ENCODE measurements at places on chromosomes 7 and 10.
A peak's percentile ranks its signal among the peaks of the same experiment; 100 is the strongest.

DNA sequence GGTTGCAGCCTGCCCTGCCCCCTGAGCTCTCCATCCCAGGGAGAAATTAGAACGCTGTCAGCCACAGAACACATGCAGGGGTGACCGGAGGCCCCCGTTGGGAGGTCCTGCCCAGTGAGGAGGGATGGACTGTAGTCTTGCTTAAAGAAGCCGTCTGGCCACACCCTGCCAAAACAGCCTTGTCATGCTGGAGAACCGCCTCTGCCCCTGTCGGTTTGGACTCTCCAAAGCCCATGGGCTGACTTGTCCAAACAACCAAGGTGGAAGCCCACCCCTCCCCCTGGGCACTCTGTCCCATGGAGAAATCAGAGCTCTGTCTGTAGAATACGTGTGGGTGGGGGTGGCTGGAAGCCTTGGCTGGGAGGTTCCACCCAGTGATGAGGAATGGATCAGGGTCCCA lies 12.7 kb upstream of the TBATA start:
- no peak for DNase-seq

GRCh38 chr7:106717254-106717954 lies 56.4 kb upstream of the CCDC71L start:
- peak; percentile 46 for DNase-seq

- DNase-seq: no peak
Observed at GRCh38 chr7:105246256-105246655, 142.5 kb downstream of the SRPK2 start.

DNA sequence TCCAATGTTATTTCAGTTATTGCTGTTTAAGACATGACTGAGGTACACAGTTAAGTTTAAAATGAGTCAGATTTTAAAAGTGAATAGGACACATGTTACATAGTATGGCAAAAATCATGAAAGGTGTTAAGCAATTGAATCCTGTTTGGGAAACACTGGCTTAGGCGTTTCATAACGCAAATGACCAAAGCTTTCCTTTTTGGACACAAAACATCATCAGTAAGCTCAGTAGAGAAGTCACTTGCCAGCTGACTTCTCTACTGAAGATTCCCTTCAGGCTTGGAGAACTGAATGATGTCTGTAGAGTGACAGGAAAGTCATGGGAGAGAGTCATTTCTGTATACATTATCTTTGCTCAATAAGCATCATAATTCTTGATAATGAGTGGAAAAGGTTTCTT lies 64.4 kb upstream of the RSBN1L start:
- DNase-seq: no peak

DNA sequence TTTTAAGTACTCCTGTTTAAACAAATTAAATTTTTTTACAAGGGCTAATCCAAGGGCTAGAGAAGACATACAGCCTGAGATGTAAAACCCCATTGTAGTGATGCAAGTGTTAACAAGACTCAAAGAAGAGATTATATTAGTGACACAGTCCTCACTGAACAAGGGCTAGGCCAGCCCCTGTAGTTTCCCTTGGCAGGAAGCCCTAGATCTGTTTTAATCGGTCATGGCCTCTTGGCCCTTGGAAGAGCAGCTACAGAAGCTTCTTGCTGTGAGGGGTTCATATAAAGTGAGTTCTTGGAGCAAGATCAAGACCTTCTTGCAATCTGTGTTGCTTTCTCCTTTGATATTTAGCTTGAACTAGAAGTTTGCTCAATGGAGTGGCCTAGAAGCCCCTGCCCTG lies 1339.4 kb downstream of the XPNPEP1 start:
- DNase-seq: no peak

- DNase-seq: peak; percentile 24
Observed at GRCh38 chr7:128099204-128099671, 68.0 kb upstream of the LRRC4 start.

- no peak for DNase-seq
Observed at GRCh38 chr10:3411044-3411443, 238.5 kb upstream of the PITRM1 start.

DNA sequence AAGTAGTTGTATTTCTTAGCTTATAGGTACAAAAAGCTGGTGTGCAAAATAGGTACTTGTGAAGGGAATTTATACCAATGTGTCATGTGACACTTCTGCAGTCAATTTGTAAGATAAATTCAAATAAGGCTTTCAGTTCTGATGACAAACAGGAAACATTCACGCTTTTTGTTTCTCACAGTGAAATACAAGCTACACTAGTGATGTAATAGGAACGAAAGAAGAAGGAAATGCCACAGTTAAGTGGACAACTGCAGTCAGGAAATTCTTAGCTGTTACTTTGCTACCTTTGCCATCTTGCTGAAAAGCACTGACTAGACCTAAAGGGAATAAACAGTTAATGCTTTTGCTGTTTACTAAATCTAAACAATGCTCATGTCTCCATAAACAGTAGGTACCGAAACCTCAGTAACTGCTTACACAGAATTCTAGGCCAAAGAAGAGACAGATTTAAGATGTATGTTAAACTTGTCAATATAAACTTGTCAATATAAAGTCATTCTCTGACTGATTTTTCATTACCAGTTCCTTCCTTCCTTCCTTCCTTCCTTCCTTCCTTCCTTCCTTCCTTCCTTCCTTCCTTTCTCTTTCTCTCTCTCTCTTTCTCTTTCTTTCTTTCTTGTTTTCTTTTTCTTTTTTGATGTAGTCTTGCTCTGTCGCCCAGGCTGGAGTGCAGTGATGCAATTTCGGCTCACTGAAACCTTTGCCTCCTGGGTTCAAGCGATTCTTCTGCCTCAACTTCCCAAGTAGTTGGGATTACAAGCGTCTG lies 10.1 kb downstream of the OTUD1 start:
- no peak for DNase-seq

GRCh38 chr7:46153583-46153950 lies 232.5 kb upstream of the IGFBP3 start:
- no peak for DNase-seq

DNA sequence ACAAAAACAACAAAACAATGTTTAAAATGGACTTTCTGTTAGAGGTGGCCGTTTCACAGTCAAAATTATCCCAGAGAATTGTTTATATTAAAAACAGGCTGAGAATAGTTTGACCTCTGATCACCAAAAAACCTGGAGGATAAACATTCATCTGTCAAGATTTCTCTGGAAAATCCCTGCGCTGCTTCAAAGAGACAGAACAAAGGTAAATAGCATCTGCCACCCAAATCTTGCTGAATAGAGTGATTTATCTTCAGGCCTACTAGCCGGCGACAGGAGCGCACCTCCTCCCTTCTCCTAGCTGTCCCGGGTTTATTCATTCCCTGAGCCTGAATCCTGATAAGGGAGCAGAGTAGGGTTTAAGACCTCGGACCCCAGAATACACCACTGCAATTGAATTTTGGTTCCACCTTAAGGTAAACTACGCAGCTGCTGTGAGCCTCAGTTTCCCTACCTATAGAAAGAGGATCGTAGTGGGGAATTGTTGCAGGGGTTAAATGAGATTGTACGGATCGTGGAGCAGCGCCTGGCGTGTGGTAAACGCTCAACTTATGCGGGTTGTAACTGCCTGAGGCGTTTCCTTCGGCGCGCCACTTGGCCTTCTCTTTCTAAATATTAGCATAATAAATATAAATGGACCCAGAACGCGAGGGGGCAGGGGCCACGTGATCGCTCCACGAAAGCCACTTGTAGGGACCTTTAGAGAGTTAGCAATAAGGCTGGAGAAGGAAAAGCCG lies 498 bp upstream of the ST7 start:
- no peak for DNase-seq

- no peak for DNase-seq
Observed at GRCh38 chr7:132425942-132426341, 150.3 kb downstream of the PLXNA4 start.

- DNase-seq: no peak
Observed at GRCh38 chr7:140242057-140243031, 65.6 kb upstream of the KDM7A start.

- DNase-seq: no peak
Observed at GRCh38 chr7:151189038-151189437, 2.0 kb upstream of the ASB10 start.

GRCh38 chr7:11127988-11128387 lies 154.3 kb downstream of the PHF14 start:
- DNase-seq: peak; percentile 5

DNA sequence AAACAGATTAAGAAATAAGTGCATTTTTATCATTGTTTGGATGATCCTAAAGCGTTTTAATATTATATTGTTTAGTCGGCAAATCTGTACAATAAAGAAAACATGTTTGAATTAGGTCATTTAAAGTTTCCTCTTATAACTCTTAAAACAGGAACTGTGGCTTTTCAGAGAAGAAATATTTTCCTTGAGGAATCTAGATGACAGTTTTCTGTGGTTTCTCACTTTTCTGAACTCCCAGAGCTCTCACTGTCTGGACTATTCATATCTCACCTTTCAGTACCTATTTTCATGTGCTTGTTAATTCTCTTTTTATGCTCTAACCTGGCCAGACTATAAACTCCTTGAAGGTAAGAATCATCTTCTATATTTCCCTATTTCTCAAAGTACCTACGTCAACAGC lies 135.1 kb downstream of the CHN2 start:
- no peak for DNase-seq

DNA sequence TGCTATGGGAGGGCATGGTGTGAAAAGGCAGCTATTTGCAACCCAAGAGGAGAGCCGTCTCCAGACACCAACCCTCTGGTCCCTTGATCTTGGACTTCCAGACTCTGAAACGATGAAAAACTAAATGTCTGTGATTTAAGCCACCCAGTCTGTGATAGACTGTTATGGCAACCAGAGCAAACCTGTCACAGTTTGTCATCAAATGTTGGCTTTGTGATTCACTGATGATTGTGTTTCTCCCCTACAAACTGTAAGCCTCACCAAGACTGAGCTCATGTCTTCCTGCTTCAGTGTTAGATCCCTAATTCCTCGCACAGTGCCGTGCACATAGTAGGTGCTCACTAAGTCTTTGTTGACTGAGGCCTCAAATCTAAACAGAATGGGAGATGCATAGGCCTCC lies 224.6 kb upstream of the PITRM1 start:
- DNase-seq: no peak

DNA sequence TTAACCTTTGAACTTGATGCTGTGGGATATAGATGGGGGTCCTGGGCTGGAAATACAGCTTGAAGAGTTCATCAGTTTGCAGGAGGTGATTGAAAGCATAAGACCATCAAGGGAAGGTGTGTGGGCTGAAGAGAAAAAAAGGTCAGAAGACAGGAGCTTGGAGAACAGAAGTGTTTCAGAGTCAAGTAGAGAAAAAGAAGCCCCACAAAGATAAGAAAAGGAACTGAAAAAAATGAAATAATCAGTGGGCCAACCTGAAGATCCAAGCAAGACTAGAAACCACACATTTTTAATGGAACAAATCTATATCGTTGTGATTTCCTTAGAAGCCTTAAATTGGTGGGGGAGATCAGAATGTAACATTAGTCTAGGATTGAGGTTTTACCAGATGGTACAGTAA lies 22.5 kb downstream of the ZEB1 start:
- no peak for DNase-seq

DNA sequence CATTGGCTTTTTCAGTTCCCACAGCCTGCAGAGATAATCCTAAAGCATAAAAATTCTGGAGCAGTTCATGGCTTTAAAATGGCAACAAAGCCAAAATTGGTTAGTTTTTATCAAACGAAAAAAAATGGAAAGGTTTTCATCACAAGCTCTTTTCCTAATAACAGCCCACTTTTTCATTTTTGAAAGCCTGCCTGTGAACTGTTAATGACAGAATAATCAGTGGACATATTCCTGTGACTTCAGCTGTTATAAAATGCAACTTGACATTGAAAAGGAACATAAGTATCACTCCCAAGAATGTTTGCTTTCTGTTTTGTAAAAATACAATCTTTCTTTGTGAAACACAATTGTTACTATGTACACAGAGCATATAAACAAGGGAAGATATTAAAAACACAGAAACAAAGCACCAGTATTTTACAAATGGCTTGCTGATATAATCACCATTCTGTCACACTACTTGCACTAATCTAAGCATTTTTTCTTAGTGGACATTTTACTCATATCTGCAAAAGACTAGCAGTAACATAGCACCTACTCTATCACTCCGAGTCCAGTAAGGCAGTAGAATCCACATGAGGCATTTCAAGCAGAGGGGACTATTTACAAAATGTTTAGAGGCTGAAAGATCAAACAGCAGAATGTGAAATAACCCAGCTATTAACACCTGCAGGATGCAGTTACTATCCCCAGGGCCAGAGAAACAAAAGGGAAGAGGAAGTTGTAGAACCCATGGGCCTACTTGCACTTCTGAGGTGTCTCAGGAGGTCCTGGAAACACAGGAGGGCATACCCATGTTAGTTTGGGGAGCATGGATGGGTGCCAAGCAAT lies 26.4 kb downstream of the MACC1 start:
- DNase-seq: no peak

DNA sequence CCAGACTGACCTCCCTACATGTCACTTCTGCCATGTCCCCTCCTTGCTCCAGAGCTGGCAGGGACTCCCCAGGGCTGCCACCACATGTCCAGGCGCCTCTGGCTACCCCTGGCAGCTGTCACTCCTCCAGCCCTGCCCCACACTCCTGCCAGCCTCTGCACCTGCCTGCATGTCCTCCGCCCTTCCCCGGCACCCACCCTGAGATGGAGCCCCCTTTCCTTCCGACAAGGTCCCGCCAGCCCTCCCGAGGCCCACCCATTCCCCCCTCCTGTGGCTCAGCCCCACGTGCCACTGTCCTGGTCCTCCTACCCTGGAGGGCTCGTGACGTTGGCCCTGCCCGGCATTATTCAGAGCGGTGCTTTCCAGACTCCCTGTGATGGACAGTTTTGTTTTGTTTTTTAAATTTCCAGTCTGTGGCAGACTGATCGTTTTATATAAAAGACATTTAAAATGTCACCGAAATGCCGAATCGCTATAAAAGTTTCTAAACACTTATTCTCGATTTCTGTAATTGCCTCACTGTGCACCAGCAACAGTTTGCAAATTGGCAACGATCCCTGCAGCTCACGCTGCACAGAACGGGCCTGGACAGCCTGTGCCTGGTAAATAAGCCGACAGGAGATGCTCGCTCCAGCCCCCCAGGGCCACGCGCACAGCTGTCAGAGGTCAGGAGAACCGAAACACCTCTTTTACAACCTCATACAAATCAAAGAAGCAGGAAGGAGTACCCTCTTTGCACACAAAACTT lies 111.1 kb upstream of the SH2B2 start:
- DNase-seq: no peak

GRCh38 chr10:82934429-82934828 lies 1059.4 kb downstream of the NRG3 start:
- DNase-seq: peak; percentile 12

All from adipocyte (in vitro differentiated cells).